ENCODE measurements at places on chromosomes 5 and 9.

DNA sequence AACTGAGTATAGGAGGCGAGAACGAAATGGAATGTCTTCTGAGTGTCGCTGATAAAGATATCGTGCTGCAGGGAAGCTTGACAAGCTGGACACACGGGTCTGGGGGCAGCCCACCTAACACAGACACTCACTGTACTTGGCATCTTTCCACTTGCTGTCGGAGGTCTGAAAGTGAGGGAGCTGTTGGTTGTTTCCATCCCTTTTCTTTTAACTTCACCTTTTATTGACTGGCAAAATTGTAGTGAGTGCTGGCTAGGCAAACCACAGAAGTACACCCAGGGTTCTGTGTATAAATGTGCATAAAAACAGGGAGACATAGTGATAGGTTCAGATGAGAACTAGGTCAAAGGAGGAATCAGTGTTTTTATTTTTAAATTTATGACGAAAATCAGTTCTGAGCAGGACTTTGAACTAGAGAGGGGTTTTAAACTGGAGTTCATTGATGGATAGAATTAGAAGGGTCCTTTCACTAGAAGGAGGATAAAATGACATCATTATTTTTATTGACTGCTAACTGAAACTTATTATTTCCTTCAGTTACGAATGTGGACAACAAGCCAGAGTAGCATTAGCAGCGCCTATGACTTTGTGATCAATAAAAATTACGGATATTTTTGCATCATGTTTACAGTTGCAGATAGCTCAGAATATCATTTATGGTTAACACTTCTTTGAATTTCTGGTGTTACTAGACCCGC is 817 bp downstream of the GAPVD1 start:
- DNase-seq: no peak

DNA sequence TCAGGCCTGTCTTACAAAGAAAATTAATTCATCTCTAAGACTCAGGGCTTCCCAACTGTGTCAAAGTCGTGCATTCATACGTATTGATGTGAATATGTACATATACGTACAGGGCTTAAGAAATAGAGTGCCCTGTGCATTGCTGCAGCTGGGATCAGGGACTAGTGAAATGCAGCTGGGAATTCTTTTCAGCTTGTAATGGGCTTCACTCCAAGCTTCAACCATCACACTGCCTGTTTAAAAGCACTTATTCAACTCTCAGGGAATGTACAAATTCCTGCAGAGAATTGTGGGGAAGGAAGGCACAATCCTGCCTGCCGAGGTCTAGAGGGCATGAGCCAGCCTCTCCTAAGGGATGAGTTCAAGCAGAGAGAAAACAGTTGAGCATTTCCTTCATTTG is 59.6 kb upstream of the MAN2A1 start:
- no peak for DNase-seq

- no peak for DNase-seq
Measured at GRCh38 chr5:176665517-176665916, 18.2 kb downstream of the TSPAN17 start.

DNA sequence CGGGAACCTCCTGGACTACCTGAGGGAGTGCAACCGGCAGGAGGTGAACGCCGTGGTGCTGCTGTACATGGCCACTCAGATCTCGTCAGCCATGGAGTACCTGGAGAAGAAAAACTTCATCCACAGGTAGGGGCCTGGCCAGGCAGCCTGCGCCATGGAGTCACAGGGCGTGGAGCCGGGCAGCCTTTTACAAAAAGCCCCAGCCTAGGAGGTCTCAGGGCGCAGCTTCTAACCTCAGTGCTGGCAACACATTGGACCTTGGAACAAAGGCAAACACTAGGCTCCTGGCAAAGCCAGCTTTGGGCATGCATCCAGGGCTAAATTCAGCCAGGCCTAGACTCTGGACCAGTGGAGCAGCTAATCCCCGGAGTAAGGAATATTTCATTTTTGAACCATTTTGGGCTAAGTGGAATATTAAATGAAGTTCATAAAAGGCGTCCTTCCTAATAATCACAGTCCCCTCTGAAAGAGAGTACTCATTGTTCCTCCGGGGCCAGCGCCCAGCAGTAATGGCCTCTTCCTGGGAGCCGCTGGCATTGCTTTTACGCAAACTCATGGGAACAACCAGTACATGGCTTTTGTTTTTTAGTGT is 23.6 kb downstream of the QRFP start:
- DNase-seq: no peak

- DNase-seq: no peak
Measured at GRCh38 chr9:13810510-13810909, 503.4 kb downstream of the NFIB start.

- no peak for DNase-seq
Measured at GRCh38 chr5:149887622-149888183, 56.9 kb downstream of the PDE6A start.

DNA sequence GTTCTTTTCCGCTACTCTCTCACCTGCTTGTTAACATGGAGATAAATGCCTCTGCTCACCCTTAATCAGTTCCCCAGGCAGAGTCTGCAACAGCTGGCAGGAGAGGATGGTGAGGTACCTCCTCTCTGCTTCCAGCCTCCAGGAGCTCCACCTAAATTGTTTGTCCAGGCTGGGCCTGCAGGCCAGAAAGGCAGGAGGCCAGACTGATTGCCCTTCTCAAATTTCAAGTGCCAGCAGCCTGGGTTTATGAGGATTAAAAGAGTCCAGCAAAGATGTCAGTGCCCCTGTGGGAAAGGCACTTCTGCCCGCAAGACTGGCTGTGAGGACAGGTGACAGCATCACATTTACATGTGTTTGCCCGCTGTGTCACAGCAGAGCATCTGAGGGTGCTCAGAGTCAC is 19.8 kb downstream of the CORO2A start:
- DNase-seq: no peak

DNA sequence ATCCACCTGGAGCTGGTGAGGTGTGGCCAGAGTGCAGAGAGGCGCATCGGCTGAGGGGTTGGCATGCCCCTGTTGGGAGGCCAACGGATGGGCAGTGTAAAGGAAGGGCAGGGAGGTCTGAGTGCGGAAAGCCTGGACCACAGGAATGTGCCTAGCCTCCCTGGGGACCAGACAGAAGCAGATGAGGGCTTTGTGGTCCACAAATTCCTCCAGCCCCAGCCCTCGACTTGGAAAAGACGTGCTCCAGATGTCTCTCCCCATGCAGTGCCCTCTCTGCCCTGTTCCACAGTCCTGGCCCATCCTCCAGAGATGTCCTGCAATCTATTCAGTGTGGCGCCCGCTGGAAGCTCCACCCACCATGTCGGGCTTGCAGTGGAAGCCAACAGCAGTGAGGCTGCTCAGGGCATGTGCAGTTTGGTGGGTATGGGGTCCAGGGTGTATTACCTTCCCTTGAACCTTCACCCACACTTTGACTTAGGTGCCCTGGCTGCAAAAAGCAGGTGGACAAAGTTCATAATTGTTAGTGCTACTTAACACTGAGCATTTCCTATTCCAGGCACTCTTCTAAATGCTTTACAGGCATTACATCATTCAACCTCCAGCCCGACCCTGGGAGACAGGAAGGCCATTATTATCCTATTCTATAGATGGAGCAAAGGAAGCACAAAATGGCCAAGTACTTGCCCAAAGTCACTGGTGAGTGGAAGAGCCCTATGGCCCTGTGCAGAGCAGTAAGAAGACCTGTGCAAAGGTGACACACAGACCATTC is 120.2 kb upstream of the SLC25A48 start:
- DNase-seq: no peak

- DNase-seq: no peak
Measured at GRCh38 chr5:147445090-147445489, 64.8 kb downstream of the DPYSL3 start.

DNA sequence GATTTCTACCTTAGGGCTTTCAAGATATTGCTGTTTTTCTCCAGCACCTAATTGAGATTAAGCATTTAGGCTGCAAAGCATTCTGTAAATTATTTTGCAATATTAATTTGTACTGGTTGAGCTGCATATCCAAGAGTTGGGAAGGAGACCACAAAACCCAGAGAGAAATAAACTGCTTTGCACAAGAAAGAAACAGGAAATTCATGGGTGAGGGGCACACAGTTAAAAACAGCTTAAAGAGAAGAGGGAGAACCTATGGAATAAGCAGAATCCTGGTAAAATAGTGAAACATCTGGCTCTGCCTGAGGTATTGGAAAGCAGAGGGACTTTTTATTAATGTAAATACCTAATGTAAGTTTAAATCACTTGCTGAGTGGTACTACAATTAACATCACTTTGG is 243.0 kb downstream of the TMEM167A start:
- DNase-seq: no peak

- DNase-seq: no peak
Measured at GRCh38 chr9:33106372-33106771, 29.9 kb upstream of the SMU1 start.

GRCh38 chr5:131394128-131394527 is 130.3 kb downstream of the CDC42SE2 start:
- peak; percentile 57 for DNase-seq

- no peak for DNase-seq
Measured at GRCh38 chr9:22625540-22625939, 178.9 kb downstream of the DMRTA1 start.

DNA sequence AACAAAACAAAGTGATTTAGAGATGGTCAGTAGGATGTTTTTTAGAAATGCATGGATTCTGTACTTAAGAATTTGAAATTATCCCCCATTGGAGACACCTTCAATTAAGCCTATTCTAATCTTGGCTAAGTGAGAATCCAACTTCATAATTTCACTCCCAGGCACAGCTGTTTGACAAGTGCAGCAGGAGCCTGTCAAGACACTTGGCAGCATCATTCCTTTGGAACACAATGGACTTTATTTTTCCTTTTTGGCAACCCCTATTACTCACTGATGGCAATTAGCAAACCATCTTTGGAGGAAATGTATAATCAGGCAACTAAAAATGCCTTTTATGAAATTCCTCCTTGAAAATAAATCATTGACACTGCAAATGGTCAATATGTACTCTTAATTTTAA is 194.7 kb downstream of the GLIS3 start:
- no peak for DNase-seq

DNA sequence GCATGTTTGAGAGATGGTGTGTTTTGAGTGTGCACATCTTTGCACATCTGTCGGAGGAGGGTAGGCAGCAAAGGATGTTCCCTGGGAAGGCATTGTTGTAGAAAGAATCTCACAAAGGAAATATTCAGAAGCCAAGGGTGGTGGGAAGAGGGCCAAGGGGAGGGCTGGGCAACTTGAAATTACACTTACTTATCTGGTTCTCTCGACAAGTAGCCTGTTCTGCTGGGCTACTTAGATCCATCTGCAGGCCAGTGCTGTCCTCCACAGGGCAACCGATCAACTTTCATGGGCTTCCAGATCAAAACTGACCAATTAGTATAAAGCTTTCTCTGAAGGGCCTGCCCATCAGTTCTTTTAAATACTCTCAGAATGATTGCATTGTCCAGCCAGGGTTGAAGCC is 495.2 kb downstream of the GADD45G start:
- no peak for DNase-seq

GRCh38 chr9:38031594-38031993 is 37.4 kb downstream of the SHB start:
- no peak for DNase-seq

DNA sequence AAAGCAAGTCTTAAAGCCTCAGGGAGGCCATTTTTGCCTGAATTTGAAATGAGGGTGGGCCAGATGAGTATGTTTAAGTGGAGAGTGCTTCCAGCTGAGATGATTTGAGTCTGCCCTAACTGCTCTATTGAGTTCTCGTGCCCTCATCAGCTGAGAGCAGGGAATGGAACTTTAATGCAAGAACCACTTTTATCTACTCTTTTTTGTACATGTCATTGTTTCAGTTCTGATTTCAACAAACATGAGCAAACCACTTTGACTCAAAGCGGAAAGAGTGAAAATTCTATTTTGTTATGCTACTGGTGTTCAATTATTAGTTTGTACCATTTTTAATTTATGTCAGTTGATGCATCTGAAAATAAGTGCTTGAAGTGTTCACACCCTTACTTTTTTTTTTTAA is 35.8 kb downstream of the DCAF10 start:
- DNase-seq: no peak

GRCh38 chr5:126871441-126871840 is 94.5 kb downstream of the LMNB1 start:
- no peak for DNase-seq

- DNase-seq: no peak
Measured at GRCh38 chr5:135048930-135049329, 14.9 kb upstream of the PITX1 start.

- no peak for DNase-seq
Measured at GRCh38 chr5:114581136-114581535, 219.3 kb downstream of the KCNN2 start.

DNA sequence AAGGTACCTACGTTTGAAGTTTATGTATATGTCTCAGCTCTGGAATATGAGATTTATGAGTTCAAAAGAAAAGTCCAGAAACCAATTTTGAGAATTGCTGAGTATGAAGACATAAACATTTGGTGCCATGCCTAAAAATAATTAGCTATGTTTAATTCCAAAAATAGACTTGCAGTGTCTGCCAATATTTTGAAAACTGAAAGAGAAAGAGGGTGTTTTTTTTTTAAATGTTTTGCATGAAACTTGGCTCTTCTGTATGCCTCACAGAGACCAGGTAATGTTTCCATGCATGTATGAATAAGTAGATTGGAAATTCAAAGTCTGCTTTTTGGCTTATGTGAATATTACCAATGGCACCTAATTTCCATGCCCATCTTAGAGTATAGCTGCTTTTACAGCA is 634.4 kb upstream of the C9orf72 start:
- no peak for DNase-seq

GRCh38 chr9:15182730-15183129 is 124.3 kb downstream of the TTC39B start:
- no peak for DNase-seq

DNA sequence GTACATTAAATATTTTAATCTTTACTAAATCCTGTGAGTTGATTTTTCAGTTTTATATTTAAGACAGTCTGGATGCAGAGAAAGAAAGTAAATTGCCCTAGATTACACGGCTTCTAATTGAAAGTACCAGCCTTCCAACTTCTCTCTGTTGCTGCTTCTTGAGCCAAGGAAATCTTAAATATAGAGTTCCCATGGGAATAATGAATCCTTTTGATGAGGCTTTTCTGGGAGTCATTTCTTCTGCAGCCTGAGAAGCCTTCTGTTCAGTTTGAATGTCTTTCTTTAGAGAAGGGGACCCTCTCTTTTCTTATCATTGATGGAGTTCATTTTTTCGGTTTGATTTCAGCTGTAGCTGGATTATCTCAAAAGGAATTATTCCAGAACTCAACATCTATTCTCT is 317.3 kb upstream of the PTPRD start:
- DNase-seq: no peak

- no peak for DNase-seq
Measured at GRCh38 chr5:31598640-31599611, 40.0 kb upstream of the PDZD2 start.

DNA sequence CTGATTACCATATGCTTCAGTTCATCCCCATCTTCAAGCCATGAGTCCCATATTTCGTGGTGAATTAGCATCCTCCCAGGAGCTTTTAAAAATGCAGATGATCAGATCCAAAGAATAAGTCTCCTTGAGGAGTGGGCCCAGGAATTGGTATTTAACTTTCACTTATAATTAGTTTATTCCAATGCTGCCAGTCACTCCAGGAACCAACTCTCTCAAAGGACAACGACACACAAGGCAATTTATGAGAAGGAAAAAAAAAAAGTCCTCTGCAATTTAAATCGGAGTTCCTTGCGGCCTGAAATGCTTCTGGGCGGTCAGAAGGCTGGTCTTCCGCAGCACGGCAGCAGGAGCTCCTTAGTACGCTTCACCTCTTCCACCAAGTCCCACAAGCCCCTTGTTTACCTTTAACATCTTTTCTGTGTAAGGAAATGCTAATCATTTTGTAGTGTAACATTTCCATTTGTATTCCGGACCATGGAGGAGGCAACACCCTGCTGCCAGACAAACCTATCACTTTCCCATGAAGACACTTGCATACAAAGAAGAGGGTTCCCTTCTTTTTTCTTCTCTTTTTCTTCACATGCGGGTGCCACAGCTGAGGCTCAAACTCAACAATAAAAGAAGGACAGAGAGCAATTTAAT is 16.3 kb upstream of the KCNV2 start:
- no peak for DNase-seq
